CD4-positive, alpha-beta T cell treated with Interferon alpha-2 for 1 hour (primary cell): ENCODE measurements at places on chromosomes 16 and 17.
A peak's percentile ranks its signal among the peaks of the same experiment; 100 is the strongest.

- no peak for DNase-seq
Observed at GRCh38 chr16:84527532-84528269, 23.2 kb upstream of the MEAK7 start.

GRCh38 chr17:12768255-12768654 lies 21.0 kb upstream of the ARHGAP44 start:
- no peak for DNase-seq

DNA sequence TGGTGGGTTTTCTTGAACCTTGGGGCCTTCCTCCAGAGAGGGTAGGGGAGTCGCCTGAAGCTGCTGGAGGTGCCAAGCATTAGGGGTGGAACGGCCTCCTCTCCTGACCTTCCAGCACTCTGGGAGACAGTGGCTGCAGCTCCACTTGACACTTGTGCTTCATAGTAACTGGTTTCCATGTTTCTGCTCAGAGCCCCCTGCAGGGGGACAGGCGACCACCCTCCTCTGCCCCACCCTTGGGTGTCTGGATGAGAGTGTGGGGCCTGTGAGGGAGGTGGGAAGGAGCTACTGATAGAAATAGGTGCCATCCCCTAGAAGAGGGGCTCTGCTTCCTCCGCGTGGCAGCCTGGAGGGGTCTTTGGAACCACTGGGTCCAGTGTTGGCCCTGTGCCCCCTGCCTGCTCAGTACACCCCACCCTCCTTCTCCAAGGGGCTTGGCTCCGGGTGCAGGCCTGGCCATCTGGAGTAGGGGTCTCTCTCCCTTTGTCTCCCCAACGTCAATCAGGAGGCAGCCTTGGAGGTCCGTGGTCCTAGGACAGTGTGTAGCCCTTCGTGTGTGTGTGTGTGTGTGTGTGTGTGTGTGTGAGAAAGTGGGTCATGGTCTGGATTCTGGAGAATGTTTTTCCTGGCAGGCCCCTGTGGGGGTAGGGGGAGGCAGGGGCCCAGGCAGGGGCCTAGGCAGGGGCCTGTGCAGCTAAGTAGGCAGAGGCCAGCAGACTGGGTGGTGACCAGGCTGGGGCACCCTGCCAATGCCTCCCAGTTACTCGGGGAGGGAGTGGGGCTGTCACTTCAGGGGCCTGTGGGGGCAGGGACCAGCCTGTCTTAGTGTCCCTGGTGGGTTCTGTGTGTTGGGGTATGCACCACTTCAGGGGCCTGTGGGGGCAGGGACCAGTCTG lies 4.9 kb downstream of the LASP1 start:
- no peak for DNase-seq

DNA sequence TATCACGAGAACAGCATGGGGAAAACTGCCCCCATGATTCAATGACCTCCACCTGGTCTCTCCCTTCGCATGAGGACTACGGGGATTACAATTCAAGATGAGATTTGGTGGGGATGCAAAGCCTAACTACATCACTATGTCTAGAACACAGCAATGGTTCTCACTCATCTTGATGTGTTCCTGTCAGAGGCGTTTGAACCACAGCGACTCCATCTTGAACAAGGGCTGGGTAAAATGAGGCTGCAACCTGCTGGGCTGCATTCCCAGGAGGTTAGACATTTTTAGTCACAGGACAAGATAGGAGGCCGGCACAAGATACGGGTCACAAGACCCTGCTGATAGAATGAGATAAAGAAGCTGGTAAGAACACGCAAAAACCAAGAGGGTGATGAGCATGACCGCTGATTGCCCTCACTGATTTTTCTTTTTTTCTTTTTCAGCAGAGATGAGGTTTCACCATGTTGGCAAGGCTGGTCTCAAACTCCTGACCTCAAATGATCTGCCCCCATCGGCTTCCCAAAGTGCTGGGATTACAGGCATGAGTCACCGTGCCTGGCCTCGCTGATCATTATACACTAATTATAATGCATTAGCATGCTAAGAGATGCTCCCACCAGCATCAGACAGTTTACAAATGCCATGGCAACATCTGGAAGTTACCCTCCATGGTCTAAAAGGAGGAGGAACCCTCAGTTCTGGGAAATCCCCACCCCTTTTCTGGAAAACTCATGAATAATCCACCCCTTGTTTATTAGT lies 3.0 kb upstream of the PPY start:
- DNase-seq = no peak

- no peak for DNase-seq
Observed at GRCh38 chr16:85197611-85198566, 85.6 kb upstream of the CIBAR2 start.

DNA sequence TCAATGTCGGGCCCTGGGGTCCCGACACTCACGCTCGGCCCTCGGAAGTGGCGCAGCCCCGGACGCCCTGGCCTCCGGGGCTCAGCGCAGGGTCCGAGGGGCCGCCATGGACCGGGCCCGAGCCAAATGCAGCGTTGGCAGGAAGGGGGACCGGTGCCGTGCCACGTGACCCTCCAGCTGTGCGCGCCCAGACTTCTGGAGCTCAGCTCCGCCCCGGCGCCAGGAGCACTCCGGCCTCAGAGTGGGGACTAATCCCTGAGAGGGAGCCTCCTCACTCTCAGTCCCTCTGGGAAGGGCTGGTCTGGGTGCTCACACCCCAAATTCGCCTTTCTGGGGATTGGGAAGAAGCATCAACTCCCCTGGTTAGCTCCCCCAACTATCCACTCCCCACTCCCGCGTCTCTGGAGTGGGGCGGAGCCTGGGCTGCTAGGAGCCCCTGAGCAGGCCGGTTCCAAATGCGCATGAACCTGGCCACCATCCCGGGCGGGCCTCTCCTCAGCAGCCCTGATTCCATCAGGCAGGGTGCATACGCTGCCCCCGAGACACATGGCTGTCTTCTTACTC lies at the start of gene B3GNT9:
Gene B3GNT9, minus strand, starts transcription at position 166 of the 564 bp plus-strand sequence. CDS start 513 bp downstream, outside the sequence.
- DNase-seq = peak; percentile 42

DNA sequence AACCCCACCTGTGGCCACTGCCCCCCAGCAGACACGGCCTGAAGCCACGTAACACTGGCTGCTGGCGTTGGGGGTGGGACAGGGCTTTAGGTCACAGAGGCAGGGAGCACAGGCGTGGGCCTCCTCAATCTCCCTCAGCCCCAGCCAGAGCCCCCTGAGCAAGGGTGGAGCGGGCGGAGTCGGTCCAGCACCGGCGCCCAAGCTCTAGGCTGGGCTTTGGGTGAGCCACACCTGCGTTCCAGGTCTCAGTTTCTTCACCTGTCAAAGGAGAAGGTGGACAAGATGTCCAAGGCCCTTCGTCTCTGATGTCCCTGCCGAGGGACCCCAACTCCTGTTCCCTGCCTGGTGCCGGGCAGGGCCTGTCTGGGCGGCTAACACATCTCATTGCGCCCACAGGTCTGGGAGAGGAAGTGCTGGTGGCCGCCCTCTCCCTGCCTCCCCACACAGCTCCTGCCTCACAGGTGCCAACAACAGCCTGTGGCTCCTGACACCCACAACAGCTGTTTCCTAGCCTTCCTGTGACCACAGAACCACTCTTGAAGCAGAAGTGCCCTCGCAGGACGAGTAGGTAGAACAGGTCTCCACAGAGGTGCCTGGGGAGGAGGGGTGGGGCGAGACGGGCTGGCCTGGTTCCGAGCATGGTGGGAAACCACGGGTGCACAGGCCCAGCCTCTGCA lies 12.0 kb downstream of the FAM83G start:
- DNase-seq = peak; percentile 65

- no peak for DNase-seq
Observed at GRCh38 chr17:82321947-82322466, 4.6 kb upstream of the CD7 start.

DNA sequence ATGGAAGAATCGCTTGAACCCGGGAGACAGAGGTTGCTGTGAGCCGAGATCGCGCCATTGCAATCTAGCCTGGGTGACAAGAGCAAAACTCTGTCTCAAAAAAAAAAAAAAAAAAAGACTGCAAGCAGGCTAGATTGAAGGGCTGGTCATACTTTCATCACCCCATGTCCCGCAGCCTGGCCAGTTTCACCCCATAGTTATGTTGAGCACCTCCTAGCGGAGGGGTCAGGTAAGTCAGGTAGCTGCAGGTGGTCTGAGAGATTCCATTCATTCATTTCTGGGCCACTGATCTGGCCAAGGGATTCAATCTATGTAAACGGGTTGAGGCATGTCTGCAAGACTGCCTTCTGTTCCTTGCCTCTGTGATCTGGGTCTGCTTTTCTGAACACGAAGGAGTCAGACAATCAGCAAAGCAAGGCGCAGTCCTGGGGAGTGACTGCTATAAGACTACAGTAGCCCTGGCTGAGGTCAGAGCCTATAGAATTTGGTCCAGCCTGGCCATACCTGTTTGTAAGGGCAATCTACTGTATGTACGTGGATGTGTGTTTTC lies 23.6 kb upstream of the BPTF start:
- no peak for DNase-seq

GRCh38 chr17:233473-233941 lies 52.1 kb upstream of the DOC2B start:
- DNase-seq = peak; percentile 6

GRCh38 chr16:1794908-1795666 lies 1.6 kb upstream of the IGFALS start:
- DNase-seq = no peak

GRCh38 chr16:27790546-27791403 lies 240.8 kb downstream of the KATNIP start:
- DNase-seq = no peak

DNA sequence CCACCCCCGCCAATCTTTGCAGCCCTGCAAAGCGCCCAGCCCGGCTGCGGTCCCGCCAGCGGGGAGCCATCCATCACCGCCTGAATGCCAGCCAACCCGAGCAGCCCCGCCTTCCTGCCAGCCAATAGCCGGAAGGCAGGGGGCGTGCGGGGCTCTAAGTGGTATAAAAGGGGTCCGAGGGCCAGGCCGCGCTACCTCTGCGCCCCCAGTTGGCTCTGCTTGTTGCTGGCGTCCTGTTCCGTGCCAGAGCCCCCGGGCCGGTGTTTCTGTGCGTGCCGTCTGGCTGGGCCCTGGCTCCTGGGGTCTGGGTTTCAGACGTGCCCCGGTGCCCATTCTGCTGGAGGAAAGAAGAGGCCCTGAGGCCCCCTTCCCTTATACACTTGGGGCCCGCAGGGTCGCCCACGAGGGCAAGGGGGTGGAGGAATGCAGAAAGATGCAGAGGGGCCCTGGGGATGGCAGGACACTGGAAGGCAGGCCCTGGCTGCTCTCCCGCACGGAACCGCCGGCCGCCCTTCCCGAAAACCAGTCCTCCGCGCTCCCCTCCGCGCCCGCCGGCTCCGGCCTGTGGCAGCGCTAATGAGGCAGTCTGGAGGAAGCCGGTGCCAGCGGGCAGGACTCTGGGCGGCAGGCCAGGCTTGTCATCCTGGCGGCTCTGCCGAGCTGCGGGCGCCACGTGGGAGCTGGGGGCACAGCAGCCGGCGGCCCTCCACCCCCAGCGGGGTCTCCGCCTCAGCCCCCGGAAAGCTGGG lies 14.0 kb downstream of the COPZ2 start:
- DNase-seq = peak; percentile 32

DNA sequence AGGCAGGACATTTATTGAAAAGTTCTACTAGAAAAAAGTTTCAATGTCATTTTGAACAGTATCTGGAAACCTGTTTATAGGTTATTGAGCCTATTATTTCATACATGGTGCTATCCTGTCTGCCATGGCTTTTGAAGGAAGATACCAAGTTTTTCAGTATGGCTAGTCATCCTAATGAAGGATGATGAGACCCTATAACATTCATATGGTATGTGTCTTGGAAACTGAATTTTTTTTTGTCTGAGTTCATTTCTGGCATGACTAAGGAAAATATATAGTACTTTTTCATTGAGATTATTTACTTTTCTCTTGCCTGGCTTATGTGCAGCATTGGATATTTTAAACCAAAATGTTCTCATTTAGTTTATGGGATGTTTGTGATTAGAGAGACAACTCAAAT lies 30.2 kb downstream of the CLTC start:
- DNase-seq = no peak

GRCh38 chr17:37824534-37825485 lies 80.0 kb upstream of the HNF1B start:
- DNase-seq = no peak

- DNase-seq = no peak
Observed at GRCh38 chr17:17060930-17061329, 18.7 kb downstream of the MPRIP start.

- no peak for DNase-seq
Observed at GRCh38 chr16:70778901-70779309, 22.1 kb downstream of the VAC14 start.

GRCh38 chr17:9883451-9883850 lies 21.6 kb downstream of the RCVRN start:
- no peak for DNase-seq

DNA sequence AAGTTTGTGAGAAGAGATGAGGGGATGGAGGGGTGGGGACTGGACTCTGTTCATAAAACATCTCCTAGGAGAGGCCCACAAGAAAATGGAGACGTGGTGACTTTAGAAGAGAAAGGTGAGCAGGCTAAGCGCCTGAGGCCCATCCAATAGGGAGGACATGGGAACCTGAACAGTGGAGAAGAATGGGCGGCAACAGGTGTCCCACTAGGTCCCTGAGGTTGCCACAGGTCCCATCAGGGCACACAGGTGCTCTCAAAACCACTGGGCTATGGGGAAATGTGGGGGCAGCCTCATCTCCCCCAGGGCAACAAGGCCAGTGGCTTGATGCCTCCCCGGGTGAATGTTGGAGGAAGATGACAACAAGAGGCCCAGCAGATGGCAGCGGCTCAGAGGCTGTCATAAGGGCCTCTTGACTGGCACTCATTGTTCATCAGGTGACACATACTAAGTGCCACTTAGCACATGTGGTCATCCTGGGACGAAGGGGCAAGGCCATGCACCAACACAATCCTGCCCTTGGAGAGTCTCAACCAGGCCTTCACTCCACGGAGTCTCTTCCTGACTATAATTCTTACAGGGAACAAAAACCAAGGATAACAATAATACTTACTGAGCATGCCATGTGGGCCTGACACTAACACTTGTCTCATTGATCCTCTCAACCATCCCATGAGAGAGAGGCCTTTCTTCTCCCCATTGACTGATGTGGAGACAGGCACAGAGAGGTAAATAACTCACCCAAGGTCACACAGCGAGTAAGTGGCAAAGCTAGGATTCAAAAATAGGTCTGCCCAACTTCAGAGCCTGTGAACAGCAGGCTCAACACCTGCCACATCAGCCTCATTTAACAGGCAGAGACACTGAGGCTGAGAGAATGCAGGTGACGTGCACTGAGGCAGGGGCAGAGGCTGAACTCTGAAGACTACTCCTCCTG lies 38.0 kb downstream of the CUEDC1 start:
- peak; percentile 34 for DNase-seq

GRCh38 chr17:7882068-7882467 lies 6.5 kb upstream of the CHD3 start:
- DNase-seq = no peak

DNA sequence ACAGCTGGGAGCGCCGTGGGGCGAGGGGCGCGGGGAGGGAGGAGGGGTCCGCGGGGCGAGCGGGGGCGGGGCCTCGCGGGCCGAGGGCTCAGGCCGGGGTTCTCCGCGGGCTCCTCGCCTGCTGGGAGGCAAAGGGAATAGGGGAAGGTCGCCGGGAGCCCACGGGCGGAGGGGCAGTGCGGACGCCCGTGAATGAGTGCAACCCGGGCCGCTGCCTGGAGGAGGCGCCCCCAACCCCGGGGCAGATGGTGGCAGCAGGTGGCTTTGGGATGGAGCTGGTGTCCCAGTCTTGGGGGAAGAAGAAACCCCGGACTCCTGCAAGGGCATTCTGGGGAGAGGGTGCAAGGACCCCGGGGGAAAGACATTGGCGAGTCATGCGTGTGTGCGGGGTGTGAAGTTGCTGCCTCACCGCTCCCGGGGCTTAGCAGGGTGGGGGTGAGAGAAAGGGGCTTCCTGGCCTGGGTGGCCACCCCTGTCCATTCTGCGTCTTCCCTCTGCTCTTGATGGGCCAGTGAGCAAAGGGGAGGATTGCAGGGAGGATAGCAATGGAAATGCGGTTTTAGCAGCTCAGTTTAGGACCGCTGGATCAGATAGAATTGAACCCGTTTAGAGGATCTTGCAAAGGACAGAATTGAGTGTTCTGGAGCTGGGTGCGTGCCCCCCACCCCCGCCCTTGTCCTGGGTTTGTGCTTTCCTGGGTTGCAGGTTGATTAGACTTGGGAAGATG lies 526 bp downstream of the KIAA0513 start:
- no peak for DNase-seq
